Caki2 (cell line): ENCODE measurements at places on chromosomes 3 and 15. TPM values are rescaled to one million over a fixed set of nuclear protein-coding genes. Genes with fewer than 3 reads are reported as not detected.

Gene PLA2G4E
- not detected in 2 replicates for total RNA-seq

Gene EFCC1
- total RNA-seq, result not detected in 2 replicates

Gene DNAH1
- total RNA-seq, result 1.0 and 2.7 TPM in 2 replicates

GRCh38 chr3:159882790-159883779, 105.5 kb upstream of the IL12A start:
- no peak for DNase-seq

DNA sequence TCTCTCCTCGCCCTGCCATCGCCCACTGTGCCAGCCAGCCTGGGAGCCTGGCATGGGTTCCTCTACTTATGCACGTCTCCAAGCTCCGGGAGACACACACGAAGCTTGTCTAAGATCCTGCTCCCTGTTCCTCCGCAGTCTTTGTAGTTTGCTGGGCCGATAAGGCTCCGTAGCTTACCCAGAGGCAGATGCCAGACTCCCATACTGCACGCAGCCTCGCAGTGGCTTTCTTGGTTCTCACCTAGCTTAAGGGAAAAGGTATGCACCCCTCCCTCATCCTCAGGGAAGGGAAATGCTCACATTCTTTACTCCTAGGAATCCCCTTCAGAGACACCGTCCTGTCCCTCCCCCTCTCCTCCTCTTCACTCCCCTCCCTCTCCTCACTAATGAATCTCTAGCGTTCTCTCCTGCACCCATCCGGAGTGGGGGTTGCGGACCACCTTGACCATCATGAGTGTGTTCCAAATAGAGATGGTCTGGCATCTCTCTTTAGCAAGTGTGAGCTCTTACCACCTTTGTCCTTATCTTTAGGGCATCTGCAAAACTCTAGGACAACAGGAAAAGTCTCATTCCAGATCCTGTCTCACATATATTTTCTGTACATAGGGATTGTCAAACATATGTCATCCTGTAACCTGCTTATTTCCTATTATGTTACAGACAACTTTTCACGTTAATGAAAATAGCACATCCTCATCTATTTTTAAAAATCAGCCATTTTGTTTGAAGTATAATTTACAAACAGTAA, 56.5 kb downstream of the TMEM266 start:
- DNase-seq, result no peak

DNA sequence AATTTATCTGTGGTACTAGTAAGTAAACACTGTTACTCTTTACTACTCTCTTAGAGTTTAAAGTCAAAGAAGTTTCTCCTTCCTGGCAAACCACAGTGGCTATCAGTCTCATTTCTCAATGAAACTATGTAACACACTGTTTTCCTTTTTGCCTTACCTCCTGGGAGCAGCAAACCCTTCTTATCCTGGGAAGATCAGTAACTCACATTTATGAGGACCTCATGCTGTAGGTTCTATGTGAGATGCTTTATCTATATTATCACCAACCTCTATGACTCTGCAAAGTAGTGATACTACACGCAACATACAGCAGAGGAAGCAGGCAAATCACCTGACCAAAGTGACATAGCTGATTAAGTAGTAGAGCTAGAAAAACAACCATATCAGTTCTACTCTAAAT, 35.3 kb downstream of the PBRM1 start:
- no peak for DNase-seq

DNA sequence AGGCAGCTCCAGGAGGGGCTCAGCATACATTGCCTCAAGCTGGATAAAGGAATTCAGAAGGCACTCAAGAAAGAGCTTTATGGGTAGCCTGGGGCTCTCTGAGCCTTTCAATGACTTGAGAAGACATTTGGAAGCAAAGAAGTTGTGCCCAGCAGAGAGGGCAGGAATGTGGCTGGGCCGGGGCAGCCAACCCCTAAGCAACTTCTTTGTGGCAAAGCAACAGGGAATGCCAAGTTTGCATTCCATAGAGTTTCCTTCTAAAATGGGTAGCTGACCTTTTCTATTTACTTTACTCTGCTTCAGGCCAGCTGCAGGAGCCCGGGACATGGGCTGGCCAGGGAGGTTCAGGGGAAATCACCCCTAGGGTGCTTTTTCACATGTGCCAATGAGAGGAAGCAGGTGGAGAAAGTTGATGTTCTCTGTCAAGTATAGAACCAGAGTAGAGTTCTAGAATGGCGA, 45.6 kb downstream of the CCDC12 start:
- DNase-seq, result no peak

DNA sequence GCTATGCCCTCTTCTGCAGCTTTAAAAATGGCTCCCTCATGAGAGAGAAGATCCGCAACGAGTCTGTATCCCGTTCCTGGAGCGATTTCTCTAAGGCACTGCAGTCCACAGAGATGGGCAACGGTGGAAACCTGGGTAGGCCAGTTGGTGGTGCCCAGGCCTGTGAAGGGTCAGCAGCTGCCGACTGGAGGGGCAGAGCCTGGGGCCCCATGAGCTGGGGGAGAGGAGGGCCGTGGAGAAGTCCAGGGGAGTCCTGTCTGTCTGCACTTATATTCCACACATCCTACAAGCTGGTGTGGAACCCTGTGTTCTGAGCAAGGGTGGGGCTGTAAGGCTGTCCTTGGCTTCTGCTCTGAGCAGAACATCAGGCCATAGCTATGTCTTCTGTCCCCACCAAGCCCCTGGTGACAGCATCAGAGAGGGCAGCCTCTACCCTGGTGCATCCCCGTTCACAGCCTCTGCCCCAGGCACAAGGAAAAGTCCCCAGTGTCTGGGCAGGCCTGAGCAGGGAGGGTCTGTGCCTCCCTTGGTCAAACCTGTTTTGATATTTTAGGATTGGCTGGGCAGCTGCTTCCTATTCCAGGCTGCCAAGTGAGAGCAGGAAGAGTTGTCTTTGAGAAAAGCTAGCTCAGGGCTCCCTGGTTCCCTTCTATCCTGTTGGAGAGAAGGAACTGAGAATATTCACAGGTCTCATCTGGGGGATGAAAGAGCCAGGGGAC, 29.7 kb downstream of the XYLB start:
- DNase-seq, result no peak

DNA sequence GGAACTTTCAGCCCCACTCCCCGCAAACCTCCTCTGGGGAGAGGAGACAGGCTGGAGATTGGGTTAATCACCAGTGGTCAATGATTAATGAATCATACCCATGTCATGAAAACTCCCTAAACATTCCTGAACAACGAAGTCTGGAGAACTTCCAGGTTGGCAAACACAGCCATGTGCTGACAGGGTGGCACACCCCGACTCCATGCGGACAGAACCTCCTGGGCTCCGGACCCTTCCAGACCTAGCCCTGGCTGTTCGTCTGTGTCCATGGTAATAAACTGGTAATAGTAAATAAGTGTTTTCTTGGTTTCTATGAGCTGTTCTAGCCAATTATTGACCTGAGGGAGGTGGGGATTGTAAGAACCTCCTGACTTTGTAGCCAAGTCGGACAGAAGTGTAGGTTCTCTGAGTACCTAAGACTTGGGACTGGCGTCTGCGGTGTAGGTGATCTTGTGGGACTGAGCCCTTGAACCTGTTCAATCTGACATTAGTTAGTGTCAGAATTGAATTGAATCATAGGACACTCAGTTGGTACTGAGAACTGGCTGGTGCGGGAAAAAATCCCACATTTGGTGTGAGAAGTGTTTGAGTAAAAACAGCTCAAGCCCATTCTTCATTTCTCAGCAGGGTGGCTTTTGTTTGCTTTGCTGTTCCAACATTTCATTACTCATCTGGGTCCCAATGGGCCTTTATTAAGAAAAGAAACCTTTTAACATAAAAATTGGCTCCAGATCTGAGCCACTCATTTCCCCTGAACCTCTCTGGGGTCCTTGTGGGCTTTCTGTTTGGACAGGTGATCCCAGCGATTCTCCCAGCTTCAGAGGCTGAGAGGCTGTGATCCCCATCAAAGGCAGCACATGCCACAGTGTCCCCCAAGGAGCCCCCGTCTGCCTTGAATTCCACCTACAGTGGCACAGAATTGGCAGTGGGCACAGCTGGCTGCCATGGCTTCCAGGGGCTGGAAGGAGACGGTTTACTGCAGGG, 151.0 kb downstream of the TJP1 start:
- DNase-seq, result peak; percentile 88

DNA sequence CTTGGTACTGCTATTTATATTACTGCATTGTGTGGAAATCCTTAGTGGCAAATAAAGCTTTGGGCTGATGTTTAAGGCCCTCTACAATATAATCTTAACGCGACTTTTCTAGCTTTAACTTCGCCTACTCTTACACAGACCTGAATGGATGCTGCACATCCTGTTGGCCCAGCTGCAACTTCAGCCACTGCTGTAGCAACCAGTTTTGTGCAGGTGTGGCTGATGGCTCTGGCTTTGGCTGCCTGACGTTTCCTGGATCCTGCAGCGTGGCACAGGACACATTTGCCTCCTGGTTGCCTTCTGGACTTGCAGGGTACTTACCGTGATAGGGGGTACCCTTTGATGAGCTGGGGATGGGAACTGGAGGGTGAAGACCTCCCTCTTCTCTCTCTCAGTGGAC, 20.2 kb upstream of the ERICH6 start:
- no peak for DNase-seq

- DNase-seq, result no peak
Measured at GRCh38 chr3:39804951-39805350, 4.5 kb upstream of the MYRIP start.

GRCh38 chr15:85690561-85691231, 104.0 kb downstream of the KLHL25 start:
- DNase-seq, result no peak

DNA sequence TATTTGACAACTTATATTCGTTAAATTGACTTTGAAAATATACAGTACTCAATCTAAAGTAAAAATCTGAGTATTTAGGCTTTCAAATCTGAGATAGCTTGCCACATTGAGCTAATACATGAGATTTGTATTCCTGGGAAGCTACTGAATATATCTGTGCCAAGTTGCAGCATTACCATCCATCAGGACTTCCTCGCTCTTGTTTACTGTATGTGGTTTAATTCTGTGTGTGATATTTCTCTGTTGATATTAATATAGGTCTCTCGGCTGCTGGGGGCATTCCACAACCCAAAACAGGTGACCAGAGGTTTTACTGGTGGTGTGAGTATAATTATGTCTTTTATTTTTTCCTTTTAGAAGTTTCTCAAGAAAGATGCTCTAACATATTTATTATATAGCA, 5.8 kb downstream of the IDH3A start:
- DNase-seq, result no peak

DNA sequence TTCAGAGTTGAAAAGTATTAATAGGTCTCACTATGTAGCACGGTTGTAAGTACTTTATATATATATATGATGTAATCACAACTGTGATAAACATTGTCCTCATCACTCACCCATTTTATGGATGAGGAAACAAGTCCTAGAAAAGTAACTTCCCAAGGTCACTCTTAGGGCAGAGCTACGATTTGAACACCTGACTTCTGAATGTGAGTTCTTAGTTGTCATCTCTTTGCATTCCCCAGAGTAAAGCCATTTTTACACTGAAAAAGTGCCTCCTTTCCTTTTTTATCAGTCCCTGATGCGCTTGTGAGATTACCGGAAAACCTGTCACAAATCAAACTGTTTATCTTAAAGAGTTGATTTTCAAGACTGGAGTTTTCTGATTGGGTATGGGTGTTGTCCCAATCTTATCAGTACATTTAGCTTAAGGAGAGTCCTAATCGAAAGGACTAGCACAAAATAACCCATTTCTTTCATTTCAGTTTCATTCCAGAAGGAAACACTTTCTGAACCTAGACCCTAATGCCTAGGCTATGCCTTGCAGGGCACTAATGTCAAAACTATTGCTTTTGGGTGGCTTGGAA, 2.3 kb upstream of the EDEM1 start:
- DNase-seq, result no peak

GRCh38 chr3:187828579-187829452, 83.5 kb upstream of the BCL6 start:
- no peak for DNase-seq

DNA sequence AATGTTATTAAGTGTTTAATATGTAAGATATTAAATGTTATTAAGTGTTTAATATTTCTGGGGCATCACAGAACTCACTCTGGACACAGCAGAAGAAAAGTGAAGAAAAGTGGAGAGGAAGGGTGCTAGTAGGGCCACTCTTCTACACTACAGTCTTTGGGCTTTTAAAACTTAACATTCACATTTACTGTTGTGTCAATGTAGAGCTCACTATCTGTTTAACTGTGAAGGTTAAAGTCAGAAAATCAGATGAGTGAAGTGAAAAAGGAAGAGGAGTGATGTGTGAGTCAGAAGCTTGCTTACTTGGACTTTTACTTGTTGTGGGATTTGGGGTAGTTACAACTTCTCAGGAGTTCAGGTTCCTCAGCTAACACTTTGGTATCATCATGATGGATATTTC, 145.3 kb upstream of the DNAJC19 start:
- DNase-seq, result no peak

- no peak for DNase-seq
Measured at GRCh38 chr3:52787246-52787645, 7.3 kb upstream of the ITIH3 start.

DNA sequence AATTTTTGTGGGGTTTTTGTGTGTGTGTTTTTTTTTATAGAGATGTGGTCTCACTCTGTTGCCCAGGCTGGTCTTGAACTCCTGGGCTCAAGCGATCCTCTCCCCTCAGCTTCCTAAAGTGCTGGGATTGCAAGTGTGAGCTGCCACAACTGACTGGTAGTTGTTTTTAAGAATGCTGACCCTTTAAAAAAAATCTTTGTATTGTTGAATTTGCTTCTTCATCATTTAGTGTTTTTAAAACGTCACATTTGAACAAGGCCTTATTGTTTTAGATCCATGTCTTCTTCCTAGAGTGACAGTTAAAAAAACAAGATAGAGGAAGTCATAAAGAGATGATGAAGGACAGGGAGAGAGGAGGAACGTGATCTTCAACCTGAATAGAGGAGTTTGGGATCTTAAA, 24.1 kb downstream of the GJD2 start:
- DNase-seq, result no peak

- no peak for DNase-seq
Measured at GRCh38 chr15:48967336-48967735, 3.6 kb upstream of the SHC4 start.

GRCh38 chr3:134311265-134311664, 60.6 kb upstream of the RYK start:
- no peak for DNase-seq
